ENCODE measurements at places on chromosomes 7 and 10. TPM values are rescaled to one million over a fixed set of nuclear protein-coding genes. Genes with fewer than 3 reads are reported as not detected.

Gene PRKRIP1
- total RNA-seq, result 9.6 TPM

Gene CCDC126
- total RNA-seq, result 10.6 TPM

Gene CRYGN
- 0.90 TPM for total RNA-seq

Gene ZNF365
- total RNA-seq, result 3.6 TPM

Gene KIAA1217
- 24.0 TPM for total RNA-seq

Gene TNS3
- total RNA-seq, result 39.7 TPM

Gene ASB10
- total RNA-seq, result 4.0 TPM

Gene GJD4
- total RNA-seq, result not detected

Gene PTF1A
- total RNA-seq, result not detected

Gene OR2A5
- total RNA-seq, result not detected

Gene MYL7
- total RNA-seq, result 49,235 TPM

Gene JCAD
- 39.8 TPM for total RNA-seq

Gene TAS2R3
- not detected for total RNA-seq

Gene LAMB1
- 60.7 TPM for total RNA-seq

Gene GRID2IP
- total RNA-seq, result 0.28 TPM

Gene IQCE
- 6.6 TPM for total RNA-seq

Gene TMEM229A
- total RNA-seq, result 0.59 TPM

Gene JAKMIP3
- 0.44 TPM for total RNA-seq

Gene CLCN1
- total RNA-seq, result not detected

Gene SEMA3A
- total RNA-seq, result 6.1 TPM

Gene POLL
- total RNA-seq, result 25.5 TPM

Gene SORCS1
- 1.6 TPM for total RNA-seq

Gene TAS2R16
- not detected for total RNA-seq

Gene PKD2L1
- total RNA-seq, result not detected

Gene KCNIP2
- total RNA-seq, result 192 TPM

Gene MMD2
- 0.19 TPM for total RNA-seq

Gene BTBD16
- not detected for total RNA-seq

Gene PRLHR
- not detected for total RNA-seq

Gene ARMS2
- not detected for total RNA-seq

Gene NPSR1
- not detected for total RNA-seq

Gene DNAJC12
- 2.6 TPM for total RNA-seq

Gene TIMM23
- 88.8 TPM for total RNA-seq

Gene MAD1L1
- 13.3 TPM for total RNA-seq

Gene ACBD7
- total RNA-seq, result not detected

Gene IFT22
- 22.0 TPM for total RNA-seq
